T-helper 2 cell (primary cell): ENCODE measurements at places on chromosomes 3 and 15.

GRCh38 chr15:60509470-60509869 is 30.5 kb upstream of the ICE2 start:
- DNase-seq: no peak

DNA sequence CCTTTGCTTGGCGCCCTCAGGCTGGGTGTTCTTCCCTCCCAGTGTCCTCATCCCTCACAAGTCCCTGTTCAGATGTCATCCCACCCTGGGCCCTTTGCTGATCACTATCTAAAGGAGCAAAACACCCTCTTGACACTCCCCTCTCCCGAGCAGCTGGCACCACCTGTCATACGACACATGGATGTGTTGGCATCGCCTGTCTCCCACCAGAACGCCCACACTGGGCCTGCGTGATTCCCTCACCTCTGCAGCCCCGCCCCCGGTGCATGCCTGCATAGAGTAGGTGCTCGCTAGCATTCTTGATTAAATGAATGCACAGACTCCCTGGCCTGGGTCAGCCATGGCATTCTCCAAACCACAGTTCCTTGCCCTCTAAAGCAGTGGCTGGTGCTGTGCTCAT is 75.8 kb downstream of the DNAJB8 start:
- no peak for DNase-seq

GRCh38 chr3:47394881-47395280 is 14.1 kb downstream of the PTPN23 start:
- DNase-seq: no peak

DNA sequence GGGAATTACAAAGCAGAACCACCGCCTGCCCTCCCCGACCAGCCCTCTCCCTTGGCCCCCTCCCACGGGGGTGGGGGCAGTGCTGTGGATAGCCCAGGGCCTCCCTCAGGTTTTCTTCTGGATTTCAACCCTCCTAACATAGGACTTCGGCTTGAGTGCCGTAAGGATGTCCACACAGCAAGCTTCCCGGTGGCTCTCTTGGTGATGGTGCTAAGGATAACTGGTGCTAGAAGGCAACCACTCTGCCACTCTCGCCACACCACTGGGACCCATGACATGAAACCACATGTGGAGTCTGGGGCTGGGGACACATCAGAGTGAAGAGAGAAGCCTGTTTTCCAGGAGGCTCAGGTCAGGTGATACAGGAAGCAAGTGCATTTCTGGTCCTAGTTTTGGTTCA is 35.4 kb downstream of the SCN5A start:
- no peak for DNase-seq

- no peak for DNase-seq
These were observed 1.0 kb upstream of the ZNF620 start for GRCh38 chr3:40504636-40505430.

- DNase-seq: no peak
These were observed 28.9 kb upstream of the MITF start for GRCh38 chr3:69710153-69710977.

DNA sequence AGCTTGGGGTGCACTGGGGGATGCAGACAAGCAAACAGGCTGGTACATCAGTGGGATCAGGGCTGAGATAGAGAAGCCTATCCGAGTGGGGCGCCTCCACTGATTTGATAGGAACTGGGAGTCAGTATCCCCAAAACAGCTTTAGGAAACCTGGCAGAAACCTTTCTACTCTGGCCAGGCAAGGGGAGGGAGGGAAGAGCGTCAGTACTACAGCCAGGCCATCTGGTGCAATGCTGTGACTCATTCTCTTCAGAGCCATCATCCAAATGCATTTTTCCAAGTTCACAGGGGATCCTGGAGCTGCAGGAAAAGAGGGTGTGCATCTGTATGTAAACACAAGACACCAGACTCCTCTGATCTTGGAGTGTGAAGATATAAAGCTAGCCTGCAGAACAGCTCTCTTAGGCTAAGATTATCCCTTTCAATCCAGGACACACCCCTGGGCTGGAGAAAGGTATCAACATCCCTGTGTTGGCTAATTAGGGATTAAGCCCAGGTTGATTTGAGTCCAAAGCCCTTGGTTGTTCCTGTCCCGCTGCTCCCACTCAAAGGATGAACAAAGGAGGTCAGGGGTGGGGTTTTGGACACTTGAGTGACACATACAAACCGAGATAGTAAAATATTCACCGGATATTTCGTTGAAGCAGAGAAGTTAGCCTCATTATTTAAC is 9.3 kb downstream of the GALNT15 start:
- no peak for DNase-seq

DNA sequence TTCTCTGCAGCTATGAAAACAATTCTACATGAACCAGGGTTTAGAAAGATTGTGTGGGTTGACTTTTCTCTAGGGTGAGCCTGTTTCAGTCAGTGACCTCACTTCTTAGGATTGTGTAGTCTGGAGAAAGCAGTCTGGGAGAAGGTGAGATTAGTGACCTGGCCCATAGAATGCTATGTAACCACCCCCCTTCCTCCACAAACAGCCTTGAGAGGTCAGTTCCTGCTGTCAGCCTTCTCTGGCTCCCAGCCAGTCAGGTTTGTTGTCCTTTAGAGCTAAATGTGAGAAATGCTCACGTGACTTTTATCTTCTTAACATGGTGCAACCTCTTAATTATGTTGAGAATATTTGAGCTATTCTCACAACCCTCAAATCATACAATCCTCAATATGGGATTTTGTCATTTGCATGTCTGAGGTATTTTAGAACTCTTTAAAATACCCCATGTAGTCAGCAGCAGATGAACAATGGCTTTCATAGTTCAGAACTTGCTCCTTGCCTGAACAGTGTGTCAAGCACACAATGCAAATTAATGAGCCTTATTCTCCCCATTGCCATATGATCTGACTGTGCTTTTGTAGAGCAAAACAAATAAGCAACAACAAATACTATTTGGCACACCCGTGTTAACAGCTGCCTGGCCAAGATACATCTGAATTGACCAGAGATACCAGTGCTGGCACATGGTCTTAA is 311.6 kb downstream of the CNTN6 start:
- no peak for DNase-seq

GRCh38 chr3:165195640-165196576 is at the start of gene SLITRK3:
Gene SLITRK3, minus strand, starts transcription at chr3:165196384. Its CDS starts 5,554 bp downstream, at chr3:165190830.
- DNase-seq: no peak

DNA sequence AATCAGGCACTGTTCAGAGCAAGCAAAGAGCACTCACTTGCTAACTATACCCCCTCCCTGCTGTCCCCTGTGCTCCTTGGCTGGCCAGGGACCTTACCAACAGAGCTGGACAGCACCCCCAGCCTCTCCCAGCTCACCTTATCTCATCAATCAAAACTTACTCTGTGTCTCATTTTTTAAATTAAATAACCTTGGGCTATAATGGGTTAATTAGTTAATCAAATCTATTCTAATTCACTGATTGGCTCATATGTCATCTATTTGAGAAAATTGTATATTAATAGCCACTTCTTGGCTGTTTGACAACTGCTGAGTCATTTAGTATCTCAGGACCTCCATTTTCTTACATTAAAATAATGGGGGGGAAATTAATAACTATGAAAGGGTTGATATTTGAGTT is 22.9 kb downstream of the IL5RA start:
- no peak for DNase-seq

DNA sequence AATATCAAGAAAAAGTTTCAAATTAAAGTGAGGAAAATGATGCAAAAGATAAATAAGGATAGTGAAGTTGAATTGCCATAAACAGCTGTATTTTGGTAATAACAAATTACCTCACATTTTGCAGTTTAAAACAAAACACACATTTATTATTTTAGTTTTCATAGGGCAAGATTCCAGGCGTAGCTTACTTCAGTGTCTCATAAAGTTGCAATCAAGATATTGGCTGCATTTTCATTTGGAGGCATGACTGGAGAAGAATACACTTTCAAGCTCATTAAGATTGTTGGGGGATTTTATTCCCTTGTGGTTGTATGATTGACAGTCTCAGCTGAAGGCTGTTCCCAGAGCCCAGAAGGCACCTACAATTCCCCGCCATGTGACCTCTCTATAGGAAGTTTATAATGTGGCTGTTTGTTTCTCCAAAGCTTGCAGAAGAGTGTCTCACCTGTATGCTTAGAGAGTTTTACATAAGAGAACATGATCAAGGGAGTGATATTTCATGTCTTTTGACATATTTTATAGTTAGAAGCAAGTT is 151.4 kb downstream of the OTOL1 start:
- DNase-seq: no peak

DNA sequence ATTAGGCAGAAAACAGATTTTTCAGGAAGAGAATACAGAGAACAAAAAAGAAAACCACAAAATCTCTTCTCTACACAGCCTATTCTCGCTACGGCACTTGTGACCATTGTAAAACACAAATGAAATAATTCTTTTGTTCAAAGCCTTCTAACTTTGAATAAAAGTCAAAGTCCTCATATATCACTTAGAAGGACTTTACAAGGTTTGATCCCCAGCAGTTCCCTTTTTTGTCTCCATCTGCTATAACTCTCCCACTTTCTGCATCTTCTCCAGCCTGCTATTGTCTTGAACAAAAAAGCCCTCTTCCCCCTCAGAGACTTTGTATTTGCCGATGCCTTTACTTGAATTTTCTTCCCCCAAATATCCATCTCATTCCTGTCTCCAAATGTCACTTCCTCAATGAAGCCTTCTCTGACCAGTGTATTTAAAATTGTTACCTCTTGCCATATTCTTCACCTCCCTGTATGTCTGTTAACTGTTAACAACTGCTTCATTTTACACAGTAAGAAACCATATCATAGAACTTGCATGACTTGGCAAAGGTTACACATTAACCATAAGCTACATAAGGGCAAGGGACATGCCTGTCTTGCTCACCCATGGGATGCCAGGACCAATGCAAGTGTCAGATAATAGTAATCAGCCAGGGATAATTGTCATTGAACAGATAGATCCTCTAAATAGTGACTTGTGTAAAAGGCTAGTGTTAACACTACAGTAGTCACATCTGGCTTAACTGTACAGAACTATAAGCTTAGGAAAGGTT is 122.4 kb downstream of the CBLB start:
- no peak for DNase-seq

GRCh38 chr3:132660052-132660810 is at the start of gene UBA5:
Gene UBA5, plus strand, starts transcription at chr3:132660329. Its CDS starts 209 bp downstream, at chr3:132660538.
- DNase-seq: peak; percentile 85

DNA sequence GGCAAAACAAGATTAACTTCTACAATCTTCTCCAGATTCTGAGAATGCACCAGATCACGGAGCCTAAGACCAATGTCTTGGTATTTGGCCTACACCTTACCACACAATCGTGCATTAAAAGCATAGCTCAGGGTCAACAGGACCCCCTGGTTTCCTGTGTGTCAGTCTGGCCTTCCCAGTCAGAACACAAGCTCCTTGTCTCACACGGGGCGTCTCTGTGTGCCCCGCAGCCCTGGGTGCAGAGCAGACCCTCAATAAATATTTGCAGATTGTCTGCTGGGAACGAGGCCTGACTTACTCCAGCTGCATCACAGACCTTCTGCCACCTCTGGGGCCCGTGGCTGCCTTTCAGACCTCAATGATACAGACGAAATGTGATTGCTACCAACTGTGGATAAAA is 82.5 kb upstream of the CTNNB1 start:
- no peak for DNase-seq

DNA sequence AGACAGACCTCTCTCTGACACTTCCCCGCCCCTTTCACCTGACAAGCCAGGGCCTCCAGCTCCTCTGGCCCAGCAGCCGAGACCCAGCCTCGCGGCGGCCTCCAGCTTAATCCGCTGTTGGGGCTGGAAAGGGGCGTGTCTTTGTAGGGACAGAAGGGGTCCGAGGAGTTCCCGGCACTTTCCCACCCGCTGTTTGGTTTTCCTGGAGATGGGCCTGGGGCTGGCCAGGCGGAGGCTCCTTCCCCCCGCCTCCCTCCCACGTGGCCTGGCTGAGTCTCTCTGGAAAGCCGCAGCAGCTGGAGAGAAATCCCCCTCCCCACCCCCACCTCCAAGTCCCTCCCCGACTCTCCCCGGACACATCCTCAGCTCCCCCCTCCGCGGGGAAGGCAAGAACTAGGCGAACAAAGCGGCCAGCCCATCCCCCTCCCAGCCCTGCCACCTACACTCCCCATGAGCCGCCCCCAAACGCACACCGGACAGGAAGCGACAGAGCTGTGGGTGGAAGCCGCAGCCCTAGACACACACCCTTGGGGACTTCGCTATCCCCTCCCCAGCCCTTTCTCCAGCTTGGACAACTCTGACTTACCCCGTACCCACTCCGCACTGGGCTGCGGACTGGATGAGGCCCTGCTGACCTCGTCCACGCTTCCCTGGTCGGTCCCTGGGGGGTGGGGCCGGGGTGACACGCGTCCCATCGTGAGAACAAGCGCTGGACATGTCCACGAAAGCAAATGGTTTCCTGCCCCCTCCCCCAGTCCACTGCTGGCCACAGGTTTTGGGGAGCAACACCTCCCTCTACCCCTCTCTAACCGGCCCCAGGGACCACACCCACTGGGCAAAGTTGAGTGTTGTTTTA is 1.2 kb downstream of the IGDCC4 start:
- DNase-seq: peak; percentile 16

- DNase-seq: no peak
These were observed 130.6 kb downstream of the IGF1R start for GRCh38 chr15:98778960-98779359.

- DNase-seq: no peak
These were observed 1.6 kb downstream of the RAB8B start for GRCh38 chr15:63190769-63191649.

DNA sequence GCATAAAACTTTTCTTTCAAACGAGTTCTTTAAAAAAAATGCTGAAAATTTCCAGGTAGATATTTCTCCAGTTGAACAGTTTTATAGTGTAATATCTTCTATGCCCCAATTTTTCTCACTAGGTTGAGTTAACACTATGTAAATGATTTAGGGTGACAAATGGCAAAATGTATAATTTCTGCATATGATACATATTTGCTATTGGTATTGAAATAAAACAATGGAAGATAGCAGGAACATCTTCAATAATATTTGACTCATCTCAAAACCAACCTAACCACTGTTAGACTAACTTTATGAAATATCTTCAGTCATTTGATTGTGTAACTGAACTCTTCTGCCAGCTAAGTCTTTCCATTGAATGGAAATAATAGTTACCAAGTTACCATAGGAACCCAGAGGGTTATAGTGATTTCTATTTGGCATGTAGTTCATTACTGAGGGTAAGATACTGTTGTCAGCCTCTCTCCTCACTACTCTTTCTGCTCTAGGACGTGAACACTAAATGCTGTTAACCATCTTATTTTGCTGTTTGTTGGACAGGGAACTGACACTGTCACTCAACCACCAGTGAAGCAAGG is 824.7 kb upstream of the NECTIN3 start:
- no peak for DNase-seq

GRCh38 chr3:130773366-130773765 is 26.7 kb upstream of the PIK3R4 start:
- no peak for DNase-seq

- DNase-seq: no peak
These were observed at the start of gene GADL1 for GRCh38 chr3:30894521-30895251. Gene GADL1, minus strand, starts transcription at chr3:30894661. Its CDS starts 47 bp downstream, at chr3:30894614.

GRCh38 chr3:195153130-195153529 is 117.8 kb downstream of the XXYLT1 start:
- DNase-seq: no peak

DNA sequence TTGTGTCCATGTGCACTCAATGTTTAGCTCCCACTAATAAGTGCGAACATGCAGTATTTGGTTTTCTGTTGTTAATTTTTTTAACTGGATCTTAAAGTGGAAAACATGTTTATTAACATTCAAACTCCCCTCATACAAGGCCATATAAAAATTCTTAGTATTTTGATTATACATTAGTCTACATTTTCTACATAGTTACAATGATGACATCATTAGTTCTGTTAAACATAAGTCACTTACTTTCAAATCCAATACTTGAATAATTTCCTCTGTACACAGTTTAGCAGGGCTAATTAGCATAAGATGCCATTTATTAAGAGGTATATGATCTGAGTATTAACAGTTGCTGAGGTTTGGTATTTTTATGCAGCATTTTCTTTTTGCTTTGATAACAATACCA is 91.3 kb upstream of the CCDC39 start:
- no peak for DNase-seq
